NCI-H446 (cell line): ENCODE measurements at places on chromosomes 3 and 15.

DNA sequence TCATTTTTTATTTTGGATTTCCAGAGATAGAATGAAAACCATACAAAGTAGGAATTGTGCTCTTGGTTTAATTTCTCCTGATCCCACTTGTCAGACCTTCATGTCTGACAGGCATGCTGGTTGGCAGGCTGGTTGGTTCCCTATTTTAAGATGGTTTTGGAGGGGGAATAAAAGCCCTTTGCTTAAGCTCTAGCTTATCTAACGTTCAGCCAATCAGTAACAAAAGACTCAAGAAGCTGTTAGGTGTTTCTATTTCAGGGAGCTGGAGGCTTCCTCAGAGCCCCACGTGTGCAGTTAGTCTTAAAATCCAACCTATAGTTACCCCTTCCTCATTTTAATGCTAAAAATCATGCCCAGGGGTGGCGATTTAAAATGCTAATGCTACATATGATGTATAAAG is 40.5 kb upstream of the XIRP1 start:
- DNase-seq: no peak

- no peak for DNase-seq
These were observed 3.3 kb upstream of the CCDC174 start for GRCh38 chr3:14647976-14648955.

- DNase-seq: no peak
These were observed 7.2 kb downstream of the GLDN start for GRCh38 chr15:51348688-51349087.

DNA sequence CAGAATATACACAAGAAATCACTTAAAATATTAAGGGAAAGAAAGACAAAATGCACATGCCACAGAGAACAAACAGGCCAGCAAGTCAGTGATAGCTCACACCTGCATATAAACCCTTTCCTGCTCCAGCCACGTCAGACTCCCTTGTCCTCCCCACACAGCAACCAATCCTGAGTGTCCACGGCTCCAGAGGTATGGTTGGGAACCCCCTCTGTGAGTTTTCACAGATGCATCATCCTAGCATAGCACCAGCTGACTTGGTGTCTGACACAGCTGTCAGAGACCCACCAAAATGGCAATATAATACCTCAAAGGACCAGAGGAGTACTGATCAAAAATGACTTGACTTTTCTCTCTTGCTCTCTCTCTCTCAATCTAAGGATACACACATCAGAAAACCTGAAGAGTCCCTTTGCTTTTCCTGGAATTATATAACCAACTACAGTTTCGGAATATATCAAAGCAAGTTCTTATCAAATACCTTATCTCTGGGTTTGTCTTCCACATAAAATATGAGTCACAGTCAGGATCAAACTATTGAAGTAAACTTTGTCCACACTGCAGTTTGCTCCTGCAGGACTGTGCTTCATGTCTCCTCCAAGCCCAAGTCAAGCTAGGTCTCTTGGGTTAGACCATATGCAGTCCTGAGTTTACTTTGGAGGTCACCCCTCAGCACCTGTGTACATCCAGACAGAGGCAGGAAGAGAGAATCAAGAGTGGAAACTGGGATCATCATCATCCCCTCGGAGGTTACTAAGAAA is 187.1 kb upstream of the THBS1 start:
- no peak for DNase-seq

DNA sequence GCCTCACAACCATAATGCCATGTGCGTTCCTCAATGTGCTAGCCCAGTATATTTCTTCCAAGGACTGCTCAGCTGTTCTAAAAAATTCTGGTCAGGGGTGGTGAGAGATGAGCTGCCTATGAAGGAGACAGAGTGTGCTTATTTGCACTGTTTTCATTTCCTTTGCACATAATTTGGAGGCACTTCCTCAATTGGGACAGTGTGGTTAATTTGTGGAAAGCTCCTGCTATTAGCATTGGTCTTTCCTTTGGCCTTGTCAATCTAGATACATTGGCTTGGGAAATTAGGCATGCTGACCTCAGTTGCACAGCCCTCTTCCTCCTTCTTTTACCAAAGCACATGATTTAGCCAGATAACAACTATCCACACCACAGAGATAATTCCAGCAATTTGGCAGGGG is 9.4 kb downstream of the FAM81A start:
- no peak for DNase-seq

DNA sequence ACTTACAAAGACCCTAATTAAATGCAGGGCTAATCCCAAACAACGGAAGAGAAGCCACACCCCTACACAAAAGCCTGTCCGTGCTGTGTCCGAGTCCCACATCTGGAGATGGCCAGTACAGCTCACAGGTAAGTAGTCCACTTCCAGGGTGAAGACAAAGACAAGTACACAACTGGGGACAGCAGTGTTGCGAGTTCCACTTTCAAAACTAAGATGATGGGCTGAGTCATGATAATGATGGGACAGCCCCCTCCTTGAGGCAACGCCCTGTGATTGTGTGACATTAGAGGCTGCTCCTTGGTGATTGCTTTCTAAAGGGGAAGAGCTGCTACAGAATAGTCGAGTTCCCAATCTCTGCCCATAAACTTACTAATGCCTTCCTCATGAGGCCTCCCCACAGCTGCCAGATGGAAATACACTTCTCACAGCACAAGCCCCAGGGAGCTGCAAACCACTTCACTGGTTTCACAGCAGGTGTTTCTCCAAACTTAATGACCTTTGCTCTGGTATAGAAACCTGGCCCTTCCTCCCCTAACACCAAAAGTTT is 27.6 kb downstream of the RFT1 start:
- DNase-seq: no peak
